Uterus (tissue), 4 donors: ENCODE measurements at places on chromosomes 6 and 20.

DNA sequence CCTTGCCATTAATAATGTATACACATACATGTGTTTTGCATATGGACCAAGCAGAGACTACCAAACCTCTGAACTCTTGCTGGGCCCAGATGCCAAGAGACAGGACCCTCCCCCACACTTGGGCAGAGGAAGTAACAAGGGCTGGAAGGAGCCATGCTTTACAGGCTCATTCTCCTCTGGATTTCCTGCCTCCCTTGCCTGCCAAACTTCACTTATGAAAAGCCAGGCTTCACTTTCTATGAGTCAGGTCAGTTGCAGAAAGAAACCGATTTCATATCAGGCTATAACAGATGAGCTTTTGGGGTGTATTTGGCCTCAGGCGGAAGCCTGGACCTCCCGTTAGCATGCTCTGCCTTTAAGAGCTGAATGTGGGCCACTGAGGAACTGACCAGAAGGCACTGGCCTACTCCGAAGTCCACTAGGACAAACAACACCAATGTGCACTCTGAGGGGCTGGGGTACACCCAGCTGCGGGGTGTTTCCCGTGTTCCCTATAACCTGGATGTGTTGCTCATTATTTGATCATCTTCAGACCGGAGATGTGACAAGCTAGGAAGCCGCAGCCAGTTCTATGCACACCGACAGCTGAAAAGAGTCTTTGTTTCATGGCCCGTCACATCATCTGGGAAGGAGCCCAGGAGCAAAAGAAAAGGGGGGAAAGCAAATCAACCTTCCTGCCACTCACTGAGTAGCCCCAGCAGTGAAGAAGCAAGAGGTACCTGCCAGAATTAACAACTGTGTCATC is 28.5 kb downstream of the HAO1 start:
- DNase-seq: no peak
- no peak overlapping the region for H3K27ac ChIP-seq
- no peaks in the 10 kb centered on the region for H3K27me3 ChIP-seq

DNA sequence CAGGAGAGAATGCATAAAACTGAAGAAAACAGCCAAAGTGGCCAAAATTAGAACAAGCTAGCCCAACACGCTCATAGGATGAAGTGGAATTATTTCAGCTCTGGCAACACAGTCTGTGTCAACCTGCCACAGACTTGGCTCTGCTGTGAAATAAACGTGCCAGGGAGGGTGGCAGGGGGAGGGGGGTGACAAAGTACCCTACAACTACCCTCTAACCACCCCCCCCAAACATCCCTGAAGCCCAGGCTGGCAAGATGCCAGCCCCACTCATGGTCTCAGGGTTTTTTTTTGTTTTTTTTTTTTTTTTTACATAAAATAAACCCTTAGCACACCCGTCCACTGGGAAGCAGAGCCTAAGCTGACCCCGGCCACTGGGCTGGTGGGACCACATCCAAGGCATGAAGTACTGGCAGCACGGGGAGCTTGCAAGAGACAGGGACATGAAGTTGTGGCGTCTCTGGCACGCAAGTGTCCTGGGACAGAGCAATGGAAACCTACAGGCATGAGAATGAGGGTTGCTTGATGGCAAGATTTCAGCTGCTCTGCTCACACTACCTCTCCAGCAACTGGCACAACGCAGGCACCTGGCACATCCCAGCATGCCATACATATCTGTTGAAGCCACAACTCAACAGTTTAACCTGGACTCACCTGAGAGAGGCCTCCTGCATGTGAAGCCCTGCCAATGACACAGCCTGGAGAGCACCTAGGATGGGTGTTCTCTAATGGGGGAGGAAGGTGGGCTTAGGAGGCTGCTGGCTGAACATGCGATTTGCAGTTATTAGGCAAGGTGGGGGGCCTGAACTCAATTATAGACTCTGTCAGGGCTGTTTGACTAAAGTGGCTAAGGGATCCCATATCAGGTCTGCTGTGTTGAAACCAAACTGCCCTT is 76.4 kb downstream of the TRAM2 start:
- H3K27ac ChIP-seq: no peak overlapping the region
- no peak for DNase-seq
- no peaks in the 10 kb centered on the region for H3K27me3 ChIP-seq
- no peaks in the 10 kb centered on the region for H3K36me3 ChIP-seq

DNA sequence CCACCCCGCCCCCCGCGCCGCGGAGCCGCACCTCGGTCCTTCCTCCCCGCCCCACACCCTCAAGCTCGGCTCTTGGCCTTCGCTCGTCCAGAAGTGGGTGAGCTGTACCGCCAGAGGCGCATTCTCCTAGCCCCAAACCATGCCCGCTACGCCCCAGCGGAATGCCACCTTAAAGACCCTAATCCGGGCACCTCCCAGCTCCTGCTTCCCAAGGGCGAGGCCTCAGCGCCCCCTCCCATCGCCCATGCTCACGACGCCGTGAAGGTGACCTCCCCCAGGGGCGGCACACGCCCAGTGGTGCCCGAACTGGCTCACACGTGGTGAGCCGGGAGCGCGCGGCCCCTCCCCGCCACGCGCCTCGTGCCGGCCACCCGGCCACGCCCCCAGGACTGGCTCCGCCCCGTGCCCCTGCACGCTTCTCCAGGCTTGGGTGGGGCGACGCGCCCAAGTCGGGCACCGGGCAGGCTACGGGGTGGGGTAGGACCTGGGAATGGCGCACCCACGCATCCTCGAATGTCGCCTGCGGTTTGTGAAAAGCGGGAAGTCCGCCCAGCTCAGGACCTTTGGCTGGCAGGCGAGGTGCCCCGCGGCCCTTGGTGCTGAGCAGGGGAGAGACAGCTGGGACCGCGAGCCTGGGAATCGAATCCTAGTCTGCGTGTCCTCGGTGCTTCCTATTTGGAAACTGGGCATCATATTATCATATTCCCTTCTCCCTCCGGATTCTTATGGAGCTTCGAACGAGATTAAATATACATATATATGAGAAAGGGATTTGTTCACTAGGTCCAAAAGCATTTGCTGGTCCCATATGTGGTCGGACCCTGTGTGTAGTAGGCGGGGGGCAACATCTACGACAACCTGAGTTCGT is 941 bp upstream of the SOX12 start:
- no peaks in the 10 kb centered on the region for H3K27me3 ChIP-seq
- H3K27ac ChIP-seq: peak overlapping the region; percentile 98
- peak; percentile 89 for DNase-seq

DNA sequence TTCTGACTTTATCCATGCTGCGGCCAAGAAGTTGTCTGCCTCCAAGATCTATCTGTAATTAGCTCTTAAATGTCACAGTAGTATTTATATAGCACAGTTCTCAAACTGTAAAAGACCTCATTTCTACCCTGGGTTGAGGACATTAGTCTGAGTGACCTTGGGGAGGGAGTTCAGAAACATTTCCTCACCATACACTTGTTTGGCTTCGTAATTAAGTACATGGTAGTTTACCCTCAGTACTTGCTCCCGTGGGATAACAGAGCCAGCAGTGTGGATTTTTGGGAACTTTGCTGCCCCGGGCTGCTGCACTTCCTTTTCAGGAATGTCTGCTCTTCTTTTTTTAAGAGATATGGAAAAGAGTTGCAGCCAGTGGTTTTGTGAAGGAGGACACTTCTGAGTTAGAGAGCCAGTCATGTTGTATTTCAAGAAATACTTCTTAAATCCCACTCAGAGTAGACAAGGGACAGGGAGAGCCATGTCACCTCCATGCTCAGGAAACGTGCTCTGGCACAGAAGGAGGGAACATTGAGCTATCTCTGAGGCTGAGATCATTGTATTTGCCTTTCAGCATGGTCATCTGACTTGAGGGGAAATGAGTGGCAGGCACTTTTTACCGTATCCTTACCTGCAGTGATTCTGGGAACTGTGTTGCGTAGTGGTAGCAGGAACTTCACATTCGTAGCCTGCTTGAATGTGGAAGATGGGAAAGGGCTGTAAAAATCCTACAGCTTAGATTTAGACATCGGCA is 33.6 kb downstream of the RPRD1B start:
- no peaks in the 10 kb centered on the region for H3K27me3 ChIP-seq
- H3K4me1 ChIP-seq: peaks cover 9% of the 10 kb centered on the region
- peak overlapping the region; percentile 37 for H3K27ac ChIP-seq
- no peaks in the 10 kb centered on the region for H3K36me3 ChIP-seq
- H3K4me3 ChIP-seq: no peak overlapping the region

DNA sequence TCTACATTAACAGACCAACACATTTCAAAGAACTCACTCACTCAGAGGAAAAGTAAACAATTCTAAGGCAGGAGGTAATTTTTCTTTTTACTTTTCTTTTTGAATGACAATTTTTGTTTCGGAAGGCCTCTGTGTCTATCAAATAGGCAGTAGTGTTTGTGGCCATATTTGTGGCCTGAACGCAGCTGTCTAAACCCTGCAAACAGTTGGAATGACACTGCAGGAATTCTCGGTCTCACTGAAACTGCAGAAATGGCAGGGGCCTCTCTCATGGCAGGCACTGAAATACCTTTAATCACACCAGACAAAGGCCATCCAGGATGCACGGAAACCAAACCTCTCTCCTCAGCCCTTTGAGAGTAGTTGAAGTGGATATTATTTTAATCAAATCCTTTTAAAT is 30.4 kb downstream of the FYN start:
- H3K4me1 ChIP-seq: peaks cover 6% of the 10 kb centered on the region
- no peak for DNase-seq
- no peak overlapping the region for H3K27ac ChIP-seq
- H3K27me3 ChIP-seq: no peaks in the 10 kb centered on the region
- H3K4me3 ChIP-seq: no peak overlapping the region
- H3K36me3 ChIP-seq: no peaks in the 10 kb centered on the region

DNA sequence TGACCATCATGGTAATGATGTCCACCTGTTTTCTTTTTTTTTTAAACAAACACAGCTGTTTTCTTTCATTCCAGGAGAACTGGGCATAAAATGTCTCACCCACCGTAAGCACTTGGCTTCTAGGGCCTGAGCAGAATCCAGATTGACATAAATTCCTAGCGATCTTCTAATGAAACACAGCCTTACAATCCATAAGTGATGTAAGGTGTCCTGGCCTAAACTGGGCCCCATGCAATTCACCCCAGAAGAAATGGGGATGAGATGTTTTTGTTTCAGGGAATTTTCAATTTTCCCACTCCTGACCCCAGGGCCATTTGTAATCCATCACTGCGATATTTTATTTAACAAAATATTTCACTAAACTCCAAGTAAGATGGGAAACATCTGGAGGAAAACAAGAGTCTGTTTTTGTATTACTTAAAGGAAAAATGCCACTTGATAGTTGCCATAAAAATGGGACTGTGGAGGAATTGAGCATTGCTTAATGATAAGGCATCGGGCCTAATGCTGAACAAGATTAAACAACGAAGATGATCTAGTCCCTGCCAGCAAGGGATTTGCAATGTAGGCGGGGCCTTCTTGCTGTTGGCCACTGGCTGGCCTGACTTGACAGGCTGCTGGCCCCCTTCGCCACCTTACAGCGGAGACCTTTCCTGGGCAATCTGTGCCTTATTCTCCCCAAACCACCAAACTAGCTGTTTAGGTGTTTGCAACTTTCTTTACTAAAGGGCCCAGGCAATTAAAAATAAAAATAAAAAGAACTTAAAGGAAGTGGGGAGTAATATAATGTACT is 183.7 kb downstream of the CD109 start:
- H3K27me3 ChIP-seq: no peaks in the 10 kb centered on the region
- no peaks in the 10 kb centered on the region for H3K36me3 ChIP-seq
- no peaks in the 10 kb centered on the region for H3K4me1 ChIP-seq
- no peak for DNase-seq

DNA sequence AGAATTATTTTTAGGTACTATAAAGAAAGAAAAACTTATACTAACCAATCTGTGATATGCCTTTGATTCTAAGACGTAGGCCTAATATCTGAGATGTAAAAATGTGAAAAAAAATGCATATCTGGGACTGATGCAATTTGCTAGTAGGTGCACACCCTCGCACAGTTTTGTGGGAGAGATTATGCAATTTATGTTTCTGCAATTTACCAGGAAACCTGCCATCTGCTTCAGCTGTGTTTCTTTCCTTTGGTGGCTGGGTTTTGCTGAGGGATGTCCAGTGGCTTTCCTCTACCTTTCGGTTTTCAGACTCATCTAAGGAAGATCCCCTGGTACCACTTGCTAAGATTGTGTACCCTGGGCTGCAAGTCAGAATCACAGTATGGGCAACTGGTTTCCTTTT is 186.9 kb downstream of the ZFP64 start:
- no peak overlapping the region for H3K4me3 ChIP-seq
- no peak for DNase-seq
- no peaks in the 10 kb centered on the region for H3K36me3 ChIP-seq
- no peaks in the 10 kb centered on the region for H3K27me3 ChIP-seq

- H3K4me1 ChIP-seq: no peaks in the 10 kb centered on the region
- H3K27ac ChIP-seq: no peak overlapping the region
- no peaks in the 10 kb centered on the region for H3K36me3 ChIP-seq
- H3K27me3 ChIP-seq: no peaks in the 10 kb centered on the region
Measured at GRCh38 chr20:20892328-20892727, 179.9 kb upstream of the RALGAPA2 start.

GRCh38 chr20:9616833-9617461 is 102.6 kb downstream of the LAMP5 start:
- no peak overlapping the region for H3K27ac ChIP-seq
- no peak overlapping the region for H3K4me3 ChIP-seq
- H3K27me3 ChIP-seq: no peaks in the 10 kb centered on the region
- no peaks in the 10 kb centered on the region for H3K4me1 ChIP-seq
- H3K36me3 ChIP-seq: no peaks in the 10 kb centered on the region

DNA sequence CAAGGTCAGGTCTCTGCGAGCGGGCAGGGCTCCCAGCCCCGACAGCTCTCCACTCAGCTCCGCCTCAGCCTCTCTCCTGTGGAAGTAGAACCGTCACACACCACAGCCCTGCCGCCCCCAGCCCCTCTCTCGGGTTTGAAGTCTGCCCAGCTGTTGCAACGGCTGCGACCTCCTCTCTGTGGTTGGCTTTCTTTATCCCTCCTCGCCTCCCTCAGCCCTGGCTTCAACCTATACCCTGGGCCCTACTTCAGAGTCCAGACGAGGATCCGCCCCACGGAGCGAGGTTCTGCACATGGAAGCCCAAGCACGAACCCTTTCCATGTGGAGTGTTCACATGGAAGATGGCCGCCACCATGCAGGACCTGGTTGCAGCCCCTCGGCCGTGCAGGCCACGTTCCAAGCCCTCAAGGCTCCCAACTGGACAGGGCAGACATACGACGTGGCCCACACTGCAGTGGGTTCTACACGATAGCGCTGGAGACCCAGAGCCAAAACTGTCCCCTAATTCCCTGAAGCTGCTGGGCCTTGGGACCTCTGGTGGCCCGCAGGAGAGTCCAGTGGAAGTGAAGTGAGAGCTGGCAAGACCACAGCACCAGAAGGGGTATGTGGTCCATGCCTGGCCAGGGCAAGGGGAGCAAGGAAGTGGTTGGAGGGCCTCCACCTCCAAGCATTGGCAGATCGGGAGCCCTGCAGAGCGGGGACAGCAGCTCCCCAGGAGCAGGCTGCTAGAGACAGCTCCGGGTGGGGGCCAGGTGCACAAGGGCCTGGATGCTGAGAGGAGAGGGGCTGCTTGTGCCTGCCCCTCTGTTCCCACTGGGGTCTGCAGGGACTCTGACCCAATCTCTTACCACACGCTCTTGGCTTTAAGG is 69.8 kb downstream of the GINS1 start:
- H3K4me1 ChIP-seq: no peaks in the 10 kb centered on the region
- no peak for DNase-seq
- H3K4me3 ChIP-seq: no peak overlapping the region
